CD4-positive, alpha-beta T cell (primary cell): ENCODE measurements at places on chromosomes 13 and 19. TPM values are rescaled to one million over a fixed set of nuclear protein-coding genes. Genes with fewer than 3 reads are reported as not detected.

The CEACAM21 gene
- 30.7 TPM for total RNA-seq

The CGB5 gene
- not detected for total RNA-seq

The SRRM5 gene
- 0.25 TPM for total RNA-seq

The BCAM gene
- total RNA-seq = not detected

The ZNF285 gene
- total RNA-seq = 0.16 TPM

The CLDN10 gene
- not detected for total RNA-seq

The FCHO1 gene
- 40.7 TPM for total RNA-seq

The LPAR2 gene
- 93.7 TPM for total RNA-seq

The PRTN3 gene
- not detected for total RNA-seq

The VSIG10L gene
- total RNA-seq = 0.14 TPM

The ERFL gene
- total RNA-seq = 7.7 TPM

The ZNF571 gene
- 6.7 TPM for total RNA-seq

The TNNT1 gene
- not detected for total RNA-seq

The F2RL3 gene
- not detected for total RNA-seq

The DUS3L gene
- 170 TPM for total RNA-seq

The MAP2K2 gene
- total RNA-seq = 72.7 TPM

The GARIN5A gene
- total RNA-seq = 0.50 TPM

The KASH5 gene
- total RNA-seq = not detected

The LRRC25 gene
- total RNA-seq = 0.82 TPM

The ZSCAN4 gene
- total RNA-seq = not detected

The GRIN3B gene
- total RNA-seq = 0.17 TPM

The RNF113B gene
- not detected for total RNA-seq

The CDC16 gene
- 68.4 TPM for total RNA-seq
